ENCODE measurements at places on chromosomes 16 and 17.

DNA sequence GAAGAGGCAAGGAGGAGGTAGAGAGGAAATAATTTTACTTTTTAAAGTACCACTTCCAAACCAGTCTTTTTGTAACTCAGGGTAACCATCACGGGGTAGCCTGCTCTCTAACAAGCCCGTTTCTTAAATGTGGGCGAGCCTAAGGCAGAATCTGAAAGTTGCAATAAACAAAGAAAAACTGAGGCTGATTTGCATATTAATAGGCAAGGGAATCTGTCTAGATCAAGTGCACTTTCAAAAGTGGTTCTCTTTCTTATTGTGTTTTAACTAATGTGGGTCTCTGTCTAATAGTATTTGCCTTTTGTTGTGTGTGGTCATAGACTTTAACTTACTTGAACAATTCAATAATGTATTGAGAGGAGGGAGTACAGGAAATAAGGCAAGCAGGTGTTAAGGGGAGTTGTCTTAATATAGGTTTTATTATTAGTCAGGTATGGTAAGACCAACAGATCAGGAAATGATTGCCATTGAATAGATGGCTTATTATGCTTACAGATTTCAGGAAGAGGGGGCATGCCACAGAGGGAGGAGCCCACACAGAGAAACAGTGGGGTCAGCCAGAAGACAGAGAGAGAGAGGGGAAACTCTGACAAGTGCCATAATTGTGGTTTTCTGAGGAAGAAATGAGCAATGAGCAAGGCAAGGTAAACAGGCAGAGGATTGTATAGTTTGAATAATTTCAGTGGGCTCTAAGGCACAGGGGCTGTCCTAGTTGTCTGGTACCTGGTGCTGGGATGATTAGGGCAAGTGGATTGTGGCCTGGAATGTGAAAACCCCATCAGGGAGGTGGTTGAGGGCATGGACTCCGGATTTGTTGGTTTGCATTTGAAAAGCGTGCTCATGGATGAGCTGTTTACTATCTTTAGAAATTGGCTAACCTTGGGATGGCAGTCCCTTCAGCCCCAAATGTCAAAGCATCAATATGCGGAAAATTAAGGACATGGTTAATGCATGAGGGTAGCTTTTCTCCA is 237.2 kb downstream of the TOX3 start:
- no peak overlapping the region for H3K27ac ChIP-seq
- H3K27me3 ChIP-seq = no peaks in the 10 kb centered on the region
- H3K4me3 ChIP-seq = no peak overlapping the region
- H3K4me1 ChIP-seq = no peaks in the 10 kb centered on the region

DNA sequence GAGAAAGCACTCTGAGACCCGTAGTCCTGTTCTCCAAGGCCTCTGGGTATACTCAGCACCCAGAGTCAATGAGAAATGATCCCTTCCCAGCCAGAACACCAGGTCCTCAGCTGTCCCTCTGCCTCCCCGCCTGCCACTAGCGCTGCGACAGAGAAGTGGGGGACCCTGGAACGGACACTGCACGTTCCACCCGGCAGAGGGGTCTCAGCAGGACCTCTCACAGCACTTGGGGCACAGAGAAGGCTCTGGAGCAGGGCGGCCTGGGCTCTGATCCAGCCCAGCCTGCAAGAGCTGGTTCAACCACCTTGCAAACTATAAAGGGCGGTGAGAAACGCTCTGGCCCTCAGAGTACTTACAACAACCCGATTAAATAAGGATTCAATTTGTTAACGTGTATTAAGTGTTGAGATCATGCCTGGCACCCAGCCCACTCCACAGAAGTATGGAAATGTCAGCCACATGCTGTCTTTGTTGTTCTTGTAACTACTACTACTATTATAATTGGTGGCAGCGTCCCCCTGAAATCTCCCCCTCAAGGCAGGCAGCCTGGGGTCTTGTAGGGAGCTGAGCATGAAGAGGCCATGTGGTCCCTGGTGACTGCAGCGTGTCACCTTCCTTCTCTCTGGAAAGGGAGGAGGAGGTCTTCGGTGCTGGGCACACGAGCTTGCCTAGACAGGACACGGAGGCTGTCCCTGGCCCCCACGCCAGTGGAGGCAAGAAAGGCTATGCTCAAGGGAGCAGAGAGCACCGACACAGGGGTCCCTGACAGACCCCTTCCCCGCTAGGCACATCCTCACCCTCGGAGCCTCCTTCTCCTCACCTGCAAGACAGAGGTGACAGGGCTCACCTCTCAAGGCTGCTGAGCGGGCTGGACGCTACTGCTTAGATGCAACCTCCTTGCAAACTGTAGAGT is 2.4 kb downstream of the OSGIN1 start:
- no peak overlapping the region for H3K27ac ChIP-seq
- H3K4me3 ChIP-seq = no peak overlapping the region
- H3K27me3 ChIP-seq = no peaks in the 10 kb centered on the region

GRCh38 chr16:35862242-35862641 is 2402.8 kb downstream of the TP53TG3F start:
- no peak overlapping the region for H3K27ac ChIP-seq
- no peak for DNase-seq
- H3K36me3 ChIP-seq = no peaks in the 10 kb centered on the region
- H3K4me1 ChIP-seq = no peaks in the 10 kb centered on the region

DNA sequence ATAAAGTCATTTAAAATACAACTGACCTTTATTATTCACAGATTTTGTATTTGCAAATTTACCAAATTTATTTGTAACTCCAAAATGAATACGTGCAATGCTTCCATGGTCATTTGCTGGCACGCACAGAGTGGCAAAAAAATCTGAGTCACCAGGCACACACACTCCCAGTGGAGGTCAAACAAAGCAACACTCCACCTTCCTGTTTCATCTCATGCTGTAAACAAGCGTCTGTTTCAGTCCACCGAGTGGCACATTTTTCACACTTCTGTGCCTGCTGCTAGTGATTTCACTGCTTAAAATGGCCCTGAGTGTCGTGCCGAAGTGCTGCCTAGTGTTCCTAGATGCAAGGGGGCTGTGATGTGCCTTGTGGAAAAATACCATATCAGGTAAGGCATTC is 17.8 kb upstream of the ITGAE start:
- peaks cover 25% of the 10 kb centered on the region for H3K36me3 ChIP-seq
- H3K4me3 ChIP-seq = no peak overlapping the region
- no peak overlapping the region for H3K27ac ChIP-seq

DNA sequence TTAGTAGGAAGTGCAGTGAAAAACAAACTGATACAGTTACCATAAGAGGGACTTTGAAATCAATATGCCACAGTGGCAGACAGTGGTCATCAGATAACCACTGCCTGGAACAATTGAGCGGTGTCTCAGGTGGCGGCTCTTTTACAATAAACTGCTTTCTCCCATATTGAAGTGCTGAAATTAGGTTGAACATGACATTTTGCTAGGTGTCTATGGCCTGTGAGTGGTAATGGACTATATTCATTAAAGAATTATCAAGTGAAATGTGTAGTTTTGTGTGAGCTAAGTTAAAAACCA is 214.7 kb downstream of the RPTOR start:
- DNase-seq = no peak
- peak overlapping the region; percentile 0 for H3K4me3 ChIP-seq

All from naive thymus-derived CD4-positive, alpha-beta T cell (primary cell).